Myocyte (in vitro differentiated cells): ENCODE measurements at places on chromosomes 6 and 20.

GRCh38 chr6:104813552-104813951 is 46.2 kb downstream of the HACE1 start:
- no peak for DNase-seq

GRCh38 chr6:90144396-90144795 is 152.2 kb downstream of the BACH2 start:
- no peak for DNase-seq

DNA sequence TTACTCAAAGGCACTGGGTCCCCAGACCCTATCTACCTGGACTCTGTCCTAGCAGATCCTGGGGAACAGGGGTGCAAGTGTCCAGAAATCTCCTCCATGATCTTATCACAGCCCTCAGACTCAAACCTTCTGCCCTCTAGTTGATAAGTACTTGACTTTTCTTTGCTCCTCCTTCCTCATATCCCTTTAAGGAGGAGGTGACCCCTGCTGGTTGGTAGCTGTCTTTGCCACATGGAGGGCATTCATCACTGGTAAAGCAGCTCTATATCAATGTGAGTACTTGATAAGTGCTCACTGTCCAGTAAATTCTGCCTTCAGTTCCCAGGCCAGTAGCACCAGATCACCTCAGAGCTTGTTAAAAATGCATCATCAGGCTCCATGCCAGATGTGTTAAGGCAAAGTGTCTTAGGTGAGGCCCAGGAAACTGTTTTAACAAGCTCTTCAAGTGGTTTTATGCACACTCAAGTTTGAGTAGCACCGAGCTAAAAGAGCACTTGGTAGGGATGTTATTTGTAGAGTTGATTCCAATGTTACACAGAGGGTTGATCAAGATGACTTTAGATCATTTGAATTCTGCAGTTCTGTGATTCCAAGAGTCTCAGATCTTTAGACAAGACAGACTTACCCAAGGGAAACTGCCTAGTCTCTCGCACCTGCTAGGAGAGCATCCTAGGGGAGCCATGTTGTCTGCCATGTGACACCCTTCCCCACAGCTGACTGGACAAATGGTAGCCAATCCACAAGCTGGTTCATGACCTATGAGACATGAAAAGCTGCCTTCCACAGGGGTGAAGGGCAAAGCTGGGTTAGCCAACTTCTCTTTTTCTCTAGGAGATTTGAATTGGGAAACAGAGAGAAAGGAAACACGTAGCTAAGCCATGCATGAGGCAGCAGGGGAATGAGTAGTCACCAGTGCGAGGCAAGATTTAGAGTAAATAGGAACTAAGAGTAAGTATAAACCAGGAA is 18.6 kb downstream of the TREML2 start:
- peak; percentile 69 for DNase-seq

DNA sequence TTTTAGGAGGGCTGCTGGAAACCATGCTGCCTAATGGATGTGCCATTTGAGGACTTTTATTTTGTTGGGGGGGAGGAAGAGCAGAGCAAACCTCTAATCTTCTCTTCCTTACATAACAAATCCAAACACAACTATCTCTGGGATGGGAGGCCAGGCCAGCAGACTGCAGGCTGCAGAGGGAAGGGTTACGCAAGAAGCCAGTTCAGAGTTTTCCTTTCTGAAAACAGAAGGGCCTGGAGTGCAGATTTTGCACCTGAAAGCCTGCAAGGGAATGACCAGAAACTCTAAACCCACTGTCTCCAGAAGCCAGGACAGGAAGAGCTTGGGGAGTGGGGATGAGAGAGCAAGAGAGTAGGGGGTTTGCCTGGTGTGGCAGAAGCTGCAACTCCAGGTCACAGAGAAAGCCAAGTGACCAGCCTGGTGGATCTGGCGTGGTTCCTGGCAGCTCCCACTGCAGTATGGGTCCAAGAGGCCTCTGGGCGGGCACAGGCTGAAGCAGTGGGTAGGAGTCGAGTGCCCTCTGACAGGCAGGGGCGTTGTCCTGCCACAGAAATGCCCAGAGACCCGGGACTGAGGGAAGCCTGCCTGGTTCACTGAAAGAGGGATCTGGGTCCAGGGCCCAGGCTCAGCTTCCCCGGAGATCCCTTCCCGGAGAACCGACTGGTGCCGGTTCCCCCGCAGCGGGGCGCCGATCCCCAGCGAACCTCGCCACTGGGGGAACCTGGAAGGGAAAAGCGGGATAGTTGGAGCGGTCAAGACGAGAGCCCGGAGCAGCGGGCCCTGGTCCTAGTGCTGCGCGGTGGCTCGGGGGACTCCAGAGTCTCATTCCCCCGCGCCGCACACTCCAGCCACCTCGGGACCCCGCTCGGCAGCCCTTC is 6.7 kb downstream of the MAFB start:
- no peak for DNase-seq

GRCh38 chr20:58890518-58891085 is 38.1 kb downstream of the GNAS start:
- DNase-seq = peak; percentile 80

DNA sequence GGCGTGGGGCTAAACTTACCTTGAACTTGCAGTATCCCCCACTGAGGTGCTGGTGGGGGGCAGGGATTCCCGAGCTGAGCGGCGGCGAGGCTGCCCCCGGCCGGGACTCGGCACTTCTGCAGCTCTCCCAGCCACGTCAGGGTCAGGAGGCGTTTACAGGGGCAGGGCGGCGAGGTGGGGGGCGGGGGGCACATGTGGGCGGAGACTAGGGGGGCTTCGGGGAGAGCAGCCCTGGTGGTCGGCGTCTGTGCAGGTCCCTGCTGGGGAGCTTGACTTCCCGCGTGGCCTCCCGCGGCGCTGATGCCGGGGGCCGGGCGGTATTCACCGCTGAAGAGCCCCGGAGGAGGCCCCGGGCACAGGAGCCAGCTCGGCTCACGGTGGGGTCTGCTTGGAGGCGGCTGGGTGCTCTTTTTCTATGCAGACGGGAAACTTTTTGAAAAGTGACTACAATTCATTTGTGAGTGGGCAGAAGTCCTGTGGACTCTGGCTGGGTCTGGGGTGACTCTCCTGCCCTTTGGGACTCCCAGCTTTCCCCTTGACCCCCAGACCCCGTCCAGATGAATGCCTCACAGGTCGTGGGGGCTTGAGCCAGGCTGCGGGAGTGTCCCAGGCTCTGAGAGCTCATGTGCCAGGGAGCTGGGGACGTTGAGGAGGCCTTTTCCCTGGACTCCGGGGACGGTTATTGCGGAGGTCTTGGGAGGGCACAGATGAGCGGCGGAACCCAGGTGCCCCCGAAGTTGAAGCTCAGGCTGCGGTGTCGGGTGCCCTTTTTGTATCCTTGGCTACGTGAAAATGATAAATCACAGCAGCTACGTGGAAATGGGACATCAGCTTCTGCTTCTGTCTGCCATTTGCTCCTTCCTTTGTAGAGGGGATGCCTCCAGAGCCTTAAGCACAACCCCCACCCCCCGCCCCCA is 75.9 kb upstream of the GATA5 start:
- peak; percentile 42 for DNase-seq

- DNase-seq = no peak
Measured at GRCh38 chr6:109606359-109606758, 84.6 kb downstream of the AK9 start.

- DNase-seq = no peak
Measured at GRCh38 chr6:101853231-101854085, 459.9 kb downstream of the GRIK2 start.
